Omental fat pad (tissue), 4 donors: ENCODE measurements at places on chromosomes 6 and 20.

- no peak for DNase-seq
These were observed 42.6 kb upstream of the SLA2 start for GRCh38 chr20:36688630-36689029.

DNA sequence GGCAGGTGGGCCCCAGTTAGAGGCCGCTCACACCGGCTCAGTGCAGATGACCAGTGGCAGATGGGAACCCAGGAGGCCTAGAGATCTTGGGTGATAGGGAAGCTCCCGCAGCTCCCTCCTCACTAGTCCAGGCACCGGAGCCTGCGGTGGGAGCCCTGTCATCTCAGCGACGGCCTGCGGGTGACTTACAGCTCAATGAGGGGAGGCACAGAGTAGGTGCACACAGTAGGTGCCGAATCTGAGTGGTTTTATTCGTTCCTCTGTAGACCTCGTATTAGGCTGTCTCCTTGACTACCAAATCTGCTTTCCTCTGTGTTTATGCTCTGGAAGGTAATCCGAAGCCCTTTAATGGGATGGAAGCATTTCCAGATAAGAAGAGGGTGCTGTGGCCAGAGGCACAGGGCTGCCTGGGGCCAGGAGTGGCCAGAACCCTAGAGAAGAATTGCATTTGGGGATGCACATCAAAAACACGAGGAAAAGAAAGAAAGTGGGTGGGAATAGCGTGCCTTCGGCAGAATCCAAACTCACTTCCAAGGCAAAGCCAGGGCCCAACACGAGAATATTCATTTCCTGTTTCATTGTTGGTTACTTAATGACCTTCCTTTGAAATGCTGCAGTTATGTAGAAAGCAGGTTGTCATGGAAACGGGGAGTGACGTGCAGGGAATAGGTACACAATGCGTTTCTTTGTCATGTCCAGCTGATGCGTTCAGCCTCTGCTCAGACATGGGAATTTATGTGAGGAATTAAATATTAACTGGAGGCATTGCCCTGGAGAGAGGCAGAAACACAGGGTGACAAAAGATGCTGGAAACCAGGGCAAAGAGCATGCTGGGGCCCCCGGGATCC lies 24.7 kb downstream of the MYT1 start:
- no peak for DNase-seq

- DNase-seq: no peak
These were observed 130.3 kb upstream of the LY86 start for GRCh38 chr6:6458172-6458571.

- DNase-seq: no peak
These were observed 736.9 kb upstream of the MARCKS start for GRCh38 chr6:113120224-113120581.

- no peak for DNase-seq
These were observed 98.6 kb downstream of the EYA4 start for GRCh38 chr6:133339543-133340384.

DNA sequence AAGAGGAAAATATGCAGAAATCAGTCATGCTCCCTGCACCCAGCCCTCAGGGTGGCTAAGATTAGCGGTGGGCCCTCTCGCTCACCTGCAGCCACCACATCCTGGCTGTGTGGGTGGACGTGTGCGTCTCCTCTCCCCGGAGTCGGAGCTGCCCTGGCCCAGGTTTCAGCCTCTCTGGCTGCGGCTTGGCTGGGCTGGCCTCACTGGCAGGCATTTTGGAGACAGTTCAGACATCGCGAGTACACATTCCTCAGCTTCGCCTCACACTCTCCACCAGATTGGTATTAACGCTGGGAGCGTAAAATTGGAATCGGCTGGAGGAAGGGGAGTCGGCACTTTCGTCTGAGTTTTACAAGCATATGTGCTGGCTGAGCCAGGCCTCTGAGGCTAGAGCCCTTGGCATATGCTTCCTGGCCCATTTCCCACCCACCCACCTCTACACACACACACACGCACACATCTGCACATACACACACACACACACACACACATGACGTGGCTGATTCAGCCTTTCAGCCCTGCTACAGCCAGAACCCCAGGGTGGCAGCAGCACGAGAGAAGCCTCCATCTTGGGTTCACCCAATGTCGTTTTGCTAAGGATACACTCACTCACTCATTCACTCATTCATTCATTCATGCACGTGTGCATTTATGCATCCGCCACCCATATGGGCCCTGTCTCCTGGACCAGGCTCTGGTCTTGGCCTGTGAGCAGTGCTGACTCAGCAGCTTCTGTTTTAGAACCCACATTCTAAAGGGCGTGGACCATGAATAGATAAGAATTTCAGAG lies 42.9 kb downstream of the BCAS4 start:
- DNase-seq: peak; percentile 27

- DNase-seq: no peak
These were observed 18.3 kb upstream of the ASF1A start for GRCh38 chr6:118875672-118876071.

DNA sequence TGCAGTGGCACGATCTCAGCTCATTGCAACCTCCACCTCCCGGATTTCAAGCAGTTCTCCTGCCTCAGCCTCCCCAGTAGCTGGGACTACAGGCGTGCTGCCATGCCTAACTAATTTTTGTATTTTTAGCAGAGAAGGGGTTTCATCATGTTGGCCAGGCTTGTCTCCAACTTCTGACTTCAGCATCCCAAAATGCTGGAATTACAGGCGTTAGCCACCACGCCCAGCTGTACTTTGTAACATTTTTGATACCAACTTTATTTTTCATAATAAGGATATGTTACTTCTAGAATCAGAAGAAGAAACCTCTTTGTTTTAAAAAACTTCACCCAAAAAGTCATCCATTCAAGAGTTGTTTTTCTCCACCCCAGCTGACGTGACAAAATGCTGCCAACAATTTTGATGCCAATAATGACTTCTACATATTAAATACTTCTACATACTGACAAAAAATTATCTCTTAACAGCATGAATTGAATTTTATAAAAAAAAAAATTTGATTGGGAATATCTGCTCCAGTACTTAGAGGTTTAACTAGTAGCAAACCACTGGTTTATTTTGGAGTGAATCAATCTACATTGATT lies 22.5 kb upstream of the PRIM2 start:
- DNase-seq: no peak

DNA sequence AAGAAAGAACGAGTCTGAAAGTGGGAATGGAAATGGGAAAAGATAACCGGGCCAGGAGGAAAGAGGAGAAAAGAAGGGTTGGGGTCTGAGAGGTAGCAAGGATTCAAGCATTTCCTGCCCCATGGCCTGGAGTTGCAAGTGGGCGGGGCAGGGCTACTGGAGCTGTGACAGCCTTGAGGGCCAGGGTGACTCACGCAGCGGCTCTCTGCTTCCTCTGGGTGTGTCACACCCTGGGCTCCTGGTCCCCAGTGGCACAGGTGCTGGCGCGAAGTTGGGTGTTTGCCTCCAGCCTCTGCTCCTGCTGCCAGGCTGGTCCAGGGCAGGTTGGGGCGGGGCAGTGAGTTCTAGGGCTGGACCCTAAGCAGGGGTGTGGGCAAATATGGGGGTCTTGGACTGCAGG lies 3.3 kb upstream of the ULBP3 start:
- no peak for DNase-seq

- DNase-seq: no peak
These were observed 37.3 kb upstream of the SLC22A1 start for GRCh38 chr6:160084198-160084776.

GRCh38 chr6:132227904-132228303 lies 173.4 kb downstream of the MOXD1 start:
- DNase-seq: no peak

DNA sequence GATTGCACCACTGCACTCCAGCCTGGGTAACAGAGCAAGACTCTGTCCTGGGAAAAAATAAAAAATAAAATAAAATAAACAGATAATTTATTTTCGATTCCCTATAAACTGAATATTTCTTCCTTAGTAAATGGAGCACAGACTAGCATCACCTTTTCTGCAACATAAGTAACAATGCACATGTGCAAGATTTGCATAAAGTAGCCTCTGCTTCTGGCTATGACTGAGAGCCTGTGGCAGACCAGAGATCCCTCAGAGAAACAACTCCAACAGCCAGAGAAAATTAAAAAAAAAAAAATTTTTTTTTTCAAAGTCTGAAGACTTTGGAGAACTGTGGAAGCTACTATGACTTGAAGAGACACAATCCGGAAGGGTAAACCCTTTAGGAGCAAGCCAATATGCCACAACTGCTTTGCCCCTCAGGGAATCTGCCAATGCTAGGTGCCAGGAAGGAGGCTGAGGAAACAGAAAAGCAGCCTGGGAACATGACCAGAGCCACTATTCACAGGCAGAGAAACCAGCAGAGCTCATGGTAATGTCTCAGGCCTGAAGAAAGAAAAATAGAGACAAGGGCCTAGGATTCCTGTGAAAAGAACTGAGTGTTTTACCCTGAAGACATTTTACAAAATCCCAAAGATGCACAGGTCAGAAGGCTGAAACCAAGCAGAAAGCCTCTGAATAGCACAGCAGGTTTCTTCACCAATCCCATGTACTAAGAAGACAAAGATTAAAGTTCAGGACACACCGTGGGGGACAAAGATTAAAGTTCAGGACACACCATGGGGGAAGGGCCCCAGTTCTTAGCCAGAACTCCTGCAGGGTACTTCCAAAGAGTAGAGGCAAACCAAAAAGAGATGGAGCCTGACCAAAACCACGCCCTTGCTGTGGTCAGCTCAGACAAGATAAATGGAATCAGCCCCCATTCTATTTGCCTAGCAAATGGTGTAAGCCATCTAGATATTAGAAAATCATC lies 25.8 kb downstream of the B4GALT5 start:
- no peak for DNase-seq

DNA sequence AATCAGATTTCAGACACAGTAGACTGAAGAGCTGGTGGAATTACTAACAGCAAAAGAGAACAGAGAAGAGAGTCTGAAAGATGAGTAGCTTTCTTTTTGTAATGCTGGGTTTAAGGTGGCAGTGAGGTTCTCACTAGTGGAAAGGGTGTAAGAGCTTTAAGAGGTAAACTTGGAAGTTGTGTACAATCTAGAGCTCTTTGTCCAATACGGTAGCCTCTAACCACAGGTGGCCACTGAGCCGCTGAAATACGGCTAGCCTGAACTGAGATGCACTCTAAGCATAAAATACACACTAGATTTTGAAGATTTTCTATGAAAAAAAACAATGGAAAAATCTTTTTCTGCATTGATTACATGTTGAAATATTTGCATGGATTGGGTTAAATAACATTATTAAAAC lies 4.0 kb downstream of the ELOVL2 start:
- no peak for DNase-seq

DNA sequence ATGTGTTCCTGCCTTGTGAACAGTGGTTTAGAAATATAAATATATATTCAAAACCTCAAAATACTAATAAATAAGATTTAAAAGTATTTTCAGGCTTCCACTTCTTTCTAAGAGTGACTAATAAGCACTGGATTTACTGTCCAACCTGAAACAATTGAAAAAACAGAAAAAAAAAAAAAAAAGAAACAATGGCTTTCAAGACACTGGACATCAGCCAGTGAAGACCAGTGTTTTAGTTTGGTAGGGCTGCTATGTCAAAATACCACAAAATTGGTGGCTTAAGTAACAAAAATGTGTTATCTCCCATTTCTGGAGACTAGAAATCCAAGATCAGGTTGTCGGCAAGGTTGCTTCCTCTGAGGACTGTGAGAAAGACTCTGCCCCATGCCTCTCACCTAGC lies 101.4 kb upstream of the PDE7B start:
- DNase-seq: no peak

DNA sequence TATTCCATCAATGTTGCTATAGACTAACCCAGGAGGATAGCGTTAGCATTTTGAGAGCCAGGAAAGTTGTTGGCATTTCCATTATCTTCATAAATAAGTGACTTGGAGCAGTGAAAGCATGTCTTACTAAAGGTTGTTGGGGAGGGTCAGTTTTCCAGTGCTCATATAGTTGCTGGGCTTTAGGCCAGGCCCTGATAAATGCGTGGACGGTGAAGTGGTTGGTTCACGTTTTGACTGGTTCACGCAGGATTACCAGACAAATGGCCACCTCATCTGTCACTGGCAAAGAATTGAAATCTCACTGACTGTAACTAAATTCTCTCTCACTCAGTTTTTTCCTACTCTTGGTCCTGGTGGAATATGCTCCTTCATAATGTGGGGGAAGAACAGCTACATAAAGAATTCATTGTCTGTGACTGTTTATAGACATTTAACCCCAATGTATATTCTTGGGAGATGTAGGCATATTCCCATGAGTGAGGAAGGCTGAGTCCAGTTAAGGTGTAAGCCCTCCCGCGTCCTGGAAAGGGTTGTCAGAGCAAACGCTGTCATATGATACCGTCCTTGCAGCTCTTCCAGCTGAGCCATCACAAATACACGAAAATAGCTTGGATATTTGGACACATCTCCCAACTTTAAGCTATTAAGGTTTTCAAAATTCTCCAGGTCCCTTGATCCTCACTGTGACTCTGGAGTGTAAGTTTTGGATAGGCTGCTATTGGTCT lies 27.8 kb downstream of the LRRC1 start:
- no peak for DNase-seq

DNA sequence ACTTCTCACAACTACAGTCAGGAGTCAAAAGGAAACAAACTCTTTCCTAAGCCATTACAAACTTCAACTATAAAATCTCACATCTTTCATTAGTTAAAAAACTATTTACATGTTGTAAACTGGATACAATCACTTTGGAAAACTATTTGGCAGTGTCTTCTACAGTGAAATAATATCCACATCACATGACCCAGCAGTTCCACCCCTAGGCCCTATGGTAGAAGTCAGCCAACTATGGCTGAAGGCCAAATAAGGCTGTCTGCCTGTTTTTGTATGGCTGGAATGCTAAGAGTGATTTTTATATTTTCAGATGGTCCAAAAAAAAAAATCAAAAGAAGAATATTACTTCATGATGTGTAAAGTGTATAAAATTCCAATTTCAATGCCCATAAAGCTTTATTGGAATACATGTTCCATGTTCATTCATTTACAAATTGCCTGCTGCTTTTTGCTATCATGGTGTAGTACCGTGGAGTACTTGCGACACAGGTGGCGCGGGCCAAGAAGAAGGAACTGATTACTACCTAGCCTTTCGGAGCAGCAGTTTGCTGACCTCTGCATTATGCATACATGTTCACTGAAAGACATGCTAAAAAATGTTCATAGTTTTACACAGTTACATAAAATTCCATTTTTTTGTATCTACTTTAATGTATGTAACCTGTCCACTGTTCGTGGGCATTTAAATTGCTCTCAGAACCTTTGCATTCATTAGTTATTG lies 129.0 kb downstream of the KIF16B start:
- no peak for DNase-seq

GRCh38 chr6:107665382-107665781 lies 158.7 kb downstream of the SCML4 start:
- no peak for DNase-seq

- no peak for DNase-seq
These were observed 32.1 kb downstream of the TP53INP2 start for GRCh38 chr20:34736106-34736735.

DNA sequence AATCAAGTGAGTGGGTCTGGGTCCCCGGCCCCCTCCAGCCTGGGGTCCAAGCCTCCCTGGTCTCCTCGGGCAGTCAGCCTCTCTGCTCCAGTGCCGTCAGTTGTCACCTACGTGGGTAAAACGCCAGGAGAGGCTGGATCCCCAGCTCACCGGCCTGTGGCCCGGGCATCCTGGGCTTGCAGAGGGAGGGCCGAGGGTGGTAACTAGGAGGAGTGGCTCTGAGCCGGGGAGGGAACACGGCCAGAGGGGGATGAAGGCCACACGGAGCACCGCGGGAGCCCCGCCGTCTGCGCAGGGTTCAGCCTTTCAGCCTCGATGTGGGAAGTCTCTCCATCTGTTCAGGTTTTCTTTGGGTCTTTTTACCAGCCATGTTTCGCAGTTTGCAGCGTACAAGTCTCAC lies 29.5 kb upstream of the BHLHE23 start:
- DNase-seq: no peak
